H9 (cell line): ENCODE measurements at places on chromosomes 7 and 10. TPM values are rescaled to one million over a fixed set of nuclear protein-coding genes. Genes with fewer than 3 reads are reported as not detected.

DNA sequence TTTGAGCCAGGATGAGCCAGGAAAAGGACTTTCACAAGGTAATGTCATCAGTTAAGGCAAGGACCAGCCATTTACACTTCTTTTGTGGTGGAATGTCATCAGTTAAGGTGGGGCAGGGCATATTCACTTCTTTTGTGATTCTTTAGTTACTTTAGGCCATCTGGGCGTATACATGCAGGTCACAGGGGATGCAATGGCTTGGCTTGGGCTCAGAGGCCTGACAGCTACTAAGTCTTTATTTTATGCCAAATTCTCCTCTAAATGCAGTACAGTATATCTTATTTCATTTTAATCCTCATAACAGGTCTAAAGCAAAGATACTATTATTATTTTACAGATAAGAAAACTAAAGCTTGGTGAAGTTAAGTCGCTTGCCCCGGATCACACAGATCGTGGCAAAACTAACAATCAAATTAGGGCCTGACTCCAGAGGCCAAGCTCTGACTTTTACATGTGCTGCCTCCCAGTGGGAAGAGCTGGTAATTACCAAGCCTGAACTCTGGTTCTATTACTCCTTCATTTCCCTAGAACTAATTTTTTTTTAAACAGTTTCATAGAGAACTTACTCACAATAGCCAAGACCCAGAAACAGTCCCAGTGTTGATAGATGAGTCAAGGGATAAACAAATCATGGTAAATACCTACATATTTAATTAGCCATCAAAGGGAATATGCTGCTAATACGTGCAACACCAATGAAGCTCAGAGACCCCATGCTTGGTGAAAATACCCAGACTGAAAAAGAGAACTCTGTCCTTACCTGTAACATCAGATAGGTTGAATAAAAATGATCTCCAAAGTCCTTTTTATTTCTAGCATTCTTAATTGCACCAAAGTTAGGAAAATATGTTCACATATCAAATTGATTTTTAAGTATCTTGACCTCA lies 35.4 kb downstream of the C7orf25 start:
- H3K36me3 ChIP-seq: peaks cover 23% of the 10 kb centered on the region
- DNase-seq: peak; percentile 72

DNA sequence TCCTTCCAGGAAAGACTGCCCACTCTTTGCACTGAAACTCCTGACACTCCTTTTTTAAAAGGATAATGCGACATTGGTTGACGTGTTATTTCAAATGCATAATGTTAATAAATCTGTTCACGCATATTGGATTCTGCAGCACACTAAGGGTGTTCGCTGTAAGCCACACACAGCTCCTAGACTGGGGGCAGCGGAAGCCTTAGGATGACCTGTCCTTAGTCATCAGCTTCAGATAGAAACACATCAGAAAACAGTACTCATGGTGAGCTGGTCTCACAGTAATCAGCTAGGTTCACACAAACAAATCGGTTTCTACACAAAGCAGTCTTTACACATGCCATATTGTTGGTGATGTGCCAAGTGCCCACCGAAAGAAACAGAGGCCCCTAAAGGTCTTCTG lies 4.3 kb downstream of the NPS start:
- no peak overlapping the region for H3K27ac ChIP-seq
- no peak overlapping the region for H3K4me3 ChIP-seq
- H3K36me3 ChIP-seq: no peaks in the 10 kb centered on the region
- 0 out of 2 replicates have a peak, but pooled peaks cover 2% of the 10 kb centered on the region for H3K4me1 ChIP-seq
- DNase-seq: no peak
- H3K27me3 ChIP-seq: no peaks in the 10 kb centered on the region

DNA sequence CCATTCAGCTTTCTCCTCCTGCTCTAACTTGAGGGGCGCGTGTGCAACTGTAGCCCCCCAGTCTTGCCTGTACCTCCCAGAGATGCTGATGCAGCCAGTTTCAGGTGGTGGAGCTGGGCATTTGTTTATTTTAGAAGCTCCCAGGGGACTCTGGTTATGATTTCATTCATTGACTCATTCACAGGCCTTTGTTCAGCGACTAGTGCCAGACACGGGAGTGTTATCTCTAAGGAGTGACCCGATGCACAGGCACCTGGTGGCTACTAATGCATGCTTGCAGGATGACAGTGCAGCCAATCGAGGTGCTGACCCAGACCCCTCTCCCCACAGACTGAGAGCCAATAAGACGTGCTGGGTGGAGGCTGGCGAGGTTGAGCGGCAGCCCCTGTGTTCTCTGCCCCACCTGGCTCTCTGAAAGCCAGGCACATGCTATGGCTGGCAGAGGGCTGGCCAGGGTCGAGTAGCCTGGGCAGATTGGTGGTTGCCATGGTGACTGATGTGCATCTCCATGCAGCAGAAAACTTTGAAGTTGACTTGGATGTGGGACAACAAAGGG lies 19.7 kb upstream of the SLC18A2 start:
- H3K27me3 ChIP-seq: peaks cover under 1% of the 10 kb centered on the region; the same call in 1 of the 2 replicates
- H3K36me3 ChIP-seq: no peaks in the 10 kb centered on the region
- H3K27ac ChIP-seq: no peak overlapping the region
- no peaks in the 10 kb centered on the region; the same call in 1 of the 2 replicates for H3K4me1 ChIP-seq

GRCh38 chr10:17742918-17743317 lies 9.1 kb upstream of the TMEM236 start:
- DNase-seq: peak; percentile 52
- H3K36me3 ChIP-seq: no peaks in the 10 kb centered on the region
- no peak overlapping the region for H3K4me3 ChIP-seq
- H3K27ac ChIP-seq: no peak overlapping the region
- H3K27me3 ChIP-seq: no peaks in the 10 kb centered on the region

LMOD2 gene
- total RNA-seq: not detected in 2 replicates

NPC1L1 gene
- 0.07 and 0.11 TPM in 2 replicates for total RNA-seq
